Activated naive CD4-positive, alpha-beta T cell (primary cell): ENCODE measurements at places on chromosomes 4 and X.

GRCh38 chr4:19707876-19708275, 543.8 kb upstream of the SLIT2 start:
- no peak for DNase-seq

DNA sequence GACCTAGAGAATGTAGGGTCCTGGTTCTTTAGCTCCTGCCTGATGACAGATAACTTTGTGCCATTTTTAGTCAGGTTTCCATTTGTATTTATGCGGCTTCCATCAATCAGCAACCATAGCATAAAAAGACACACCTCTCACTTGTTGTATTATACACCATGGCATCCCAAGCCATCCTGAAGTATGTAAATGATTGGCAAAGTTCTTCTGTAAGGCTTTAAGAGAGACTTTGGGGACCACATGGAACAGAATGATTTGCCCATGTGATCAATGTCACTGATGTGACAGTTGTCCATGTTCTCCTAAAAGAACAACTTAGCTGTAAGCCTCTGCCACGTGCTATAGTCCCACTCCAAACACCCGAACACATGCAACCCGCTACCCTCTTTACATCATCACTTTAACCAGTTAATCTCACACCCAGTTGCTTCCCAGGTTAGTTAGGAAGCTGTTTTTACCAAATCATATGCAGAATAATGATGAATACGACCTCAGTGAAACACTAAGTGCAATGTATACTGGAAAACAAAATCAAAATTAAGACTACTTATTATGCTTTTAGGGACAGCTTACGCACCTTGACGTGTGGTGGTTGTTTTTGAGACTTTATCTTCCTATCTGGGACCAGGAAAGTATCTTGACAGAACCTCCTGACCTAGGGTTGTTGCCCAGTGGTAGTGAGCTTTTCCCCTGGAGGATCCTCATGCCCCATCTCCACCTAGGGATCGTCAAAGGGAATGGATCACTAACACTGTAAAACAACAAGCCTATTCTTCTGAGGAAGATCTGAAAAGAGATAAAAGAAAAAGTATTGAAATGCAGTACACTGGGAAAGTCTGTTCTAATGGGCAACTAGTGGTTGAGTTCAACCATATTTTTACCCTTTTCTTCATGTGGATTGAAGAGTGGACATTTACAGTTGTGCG, 267.8 kb downstream of the CHIC1 start:
- DNase-seq: no peak

DNA sequence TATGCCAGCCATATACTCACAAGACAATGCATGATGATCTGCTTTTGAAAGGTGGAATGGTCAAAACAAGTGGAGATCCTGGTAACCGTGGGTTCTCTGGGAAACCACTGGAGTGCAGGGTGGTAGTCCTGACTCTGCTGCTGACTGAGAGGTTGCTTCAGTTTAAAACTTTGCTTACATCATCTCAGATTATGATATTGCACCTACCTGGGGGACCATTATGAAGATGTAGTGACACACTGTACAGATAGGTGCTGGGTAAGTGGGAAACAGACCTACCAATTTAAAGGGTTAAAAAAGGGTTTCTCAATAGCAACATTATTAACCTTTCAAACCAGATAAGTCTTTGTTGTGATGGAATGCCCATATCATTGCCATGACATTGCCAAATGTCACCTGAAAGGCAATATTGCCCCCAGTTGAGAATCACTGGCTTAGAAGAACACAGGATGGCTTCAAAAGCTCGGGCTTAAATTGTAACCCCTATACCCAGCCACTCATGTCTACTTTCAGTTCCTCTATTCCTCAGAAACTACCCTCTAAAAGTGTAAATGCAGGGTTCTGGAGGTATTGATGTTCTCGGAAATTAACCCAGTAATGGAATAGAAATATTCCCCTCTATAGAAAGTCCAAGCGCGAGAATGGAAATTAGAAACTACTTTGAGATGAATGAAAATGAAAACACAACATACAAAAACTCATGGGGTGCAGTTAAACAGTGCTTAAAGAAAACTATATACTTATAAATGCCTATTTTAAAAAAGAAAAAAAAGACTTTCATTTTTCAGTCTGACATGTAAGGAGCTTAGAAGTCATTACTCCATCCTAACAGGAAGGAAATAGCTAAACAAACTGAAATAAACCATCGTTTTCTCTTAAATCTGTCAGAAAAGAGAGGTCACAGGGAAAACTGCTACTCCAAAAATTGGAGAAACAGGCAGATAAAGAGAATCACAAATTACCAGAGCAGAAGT, 65.8 kb downstream of the ARHGEF6 start:
- no peak for DNase-seq

DNA sequence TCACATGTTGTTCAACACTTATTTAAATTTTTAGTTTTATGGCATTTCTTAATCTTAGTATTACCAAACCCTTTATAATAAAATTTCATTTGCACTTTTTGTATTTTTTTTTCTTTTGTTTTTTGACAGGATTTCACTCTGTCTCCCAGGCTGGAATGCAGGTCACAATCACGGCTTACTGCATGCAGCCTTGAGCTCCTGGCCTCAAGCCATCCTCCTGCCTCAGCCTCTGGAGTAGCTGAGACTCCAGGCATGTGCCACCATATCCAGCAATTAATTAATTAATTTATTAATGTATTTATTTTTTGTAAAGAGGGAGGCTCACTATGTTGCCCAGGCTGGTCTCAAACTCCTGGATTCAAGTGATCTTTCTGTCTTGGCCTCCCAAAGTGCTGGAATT, 133.4 kb downstream of the ADGRL3 start:
- no peak for DNase-seq

DNA sequence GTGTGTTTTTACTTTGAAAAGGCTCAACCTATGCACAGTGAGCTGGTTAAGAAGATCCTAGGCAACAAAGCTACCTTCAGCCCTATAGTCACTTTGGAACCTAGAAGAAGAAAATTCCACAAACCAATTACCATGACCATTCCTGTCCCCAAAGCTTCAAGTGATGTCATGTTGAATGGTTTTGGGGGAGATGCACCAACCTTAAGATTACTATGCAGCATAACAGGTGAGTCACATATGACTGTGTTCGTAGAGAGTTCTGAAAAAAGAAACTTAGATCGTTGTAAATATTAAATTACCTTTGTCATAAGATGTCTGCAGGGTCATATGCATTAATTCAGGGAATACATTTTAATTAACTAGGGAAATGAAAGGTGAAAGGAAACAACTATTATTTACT, 287.1 kb downstream of the ANK2 start:
- no peak for DNase-seq

DNA sequence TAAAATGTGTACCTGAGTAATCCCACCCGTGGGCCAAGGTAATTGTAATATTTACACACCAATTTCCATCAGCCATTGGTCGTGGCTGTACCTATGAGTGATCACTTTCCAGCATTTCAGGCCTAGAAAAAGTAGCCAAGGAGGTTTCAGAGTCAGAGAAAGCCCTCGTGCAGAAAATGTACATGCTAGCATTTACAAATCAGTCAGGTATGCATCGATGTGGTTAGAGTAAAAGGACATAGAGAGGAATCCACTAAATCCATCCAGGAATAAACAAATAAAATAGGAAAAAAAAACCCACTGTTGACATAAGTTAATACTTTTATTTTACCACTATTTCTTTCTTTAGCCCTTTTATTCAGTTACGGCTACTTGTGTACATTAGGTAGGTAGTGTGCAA, 256.8 kb downstream of the TRIML1 start:
- no peak for DNase-seq

DNA sequence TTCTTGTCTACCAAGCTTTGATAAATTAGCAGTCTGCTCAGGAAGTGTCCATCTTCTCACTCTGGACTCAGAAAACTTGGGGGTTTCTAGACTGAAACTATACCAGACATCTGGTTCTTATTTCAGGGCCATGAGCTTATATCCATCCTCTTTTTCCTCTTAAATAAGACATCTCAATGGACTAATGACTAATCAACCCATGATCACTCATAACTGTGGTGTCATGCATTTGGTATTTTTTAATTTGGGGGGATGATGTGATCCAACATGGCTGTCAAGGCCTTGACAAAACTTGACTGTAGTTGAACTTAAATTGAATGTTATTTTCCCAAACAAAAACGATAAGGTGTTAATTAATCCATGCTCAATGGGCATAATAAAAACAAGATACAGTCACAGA, 87.8 kb downstream of the GPRASP3 start:
- DNase-seq: no peak

- no peak for DNase-seq
These were observed 38.2 kb upstream of the NUDT6 start for GRCh38 chr4:122960611-122961000.

GRCh38 chr4:19327364-19327763, 924.3 kb upstream of the SLIT2 start:
- DNase-seq: no peak

GRCh38 chr4:74793757-74794381, 454 bp downstream of the BTC start:
- DNase-seq: no peak
